ENCODE measurements at places on chromosomes 12 and 14.

DNA sequence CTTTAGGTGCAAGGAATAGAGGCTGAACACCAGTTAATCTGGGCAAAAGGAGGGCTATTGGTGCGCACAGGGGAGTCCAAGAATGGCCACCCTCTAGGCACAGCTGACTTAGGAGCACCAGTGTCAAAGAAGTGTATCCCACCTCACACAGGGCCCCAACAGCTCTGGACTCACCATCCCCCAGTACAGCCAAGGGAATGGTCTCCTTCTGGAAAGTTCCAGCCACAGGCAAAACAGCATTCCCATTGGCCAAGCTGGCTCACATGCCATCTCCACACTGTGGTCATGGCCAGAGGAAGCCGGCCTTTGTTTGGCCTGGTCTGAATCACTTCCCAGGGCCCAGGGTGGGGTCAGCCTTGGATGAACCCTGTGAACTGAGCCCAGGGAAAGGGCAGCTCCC, 120.1 kb downstream of the DICER1 start:
- DNase-seq: no peak

GRCh38 chr14:54712465-54713200, 145.7 kb downstream of the SAMD4A start:
- DNase-seq: no peak

- no peak for DNase-seq
Measured at GRCh38 chr14:24260026-24260779, 2.8 kb downstream of the TGM1 start.

DNA sequence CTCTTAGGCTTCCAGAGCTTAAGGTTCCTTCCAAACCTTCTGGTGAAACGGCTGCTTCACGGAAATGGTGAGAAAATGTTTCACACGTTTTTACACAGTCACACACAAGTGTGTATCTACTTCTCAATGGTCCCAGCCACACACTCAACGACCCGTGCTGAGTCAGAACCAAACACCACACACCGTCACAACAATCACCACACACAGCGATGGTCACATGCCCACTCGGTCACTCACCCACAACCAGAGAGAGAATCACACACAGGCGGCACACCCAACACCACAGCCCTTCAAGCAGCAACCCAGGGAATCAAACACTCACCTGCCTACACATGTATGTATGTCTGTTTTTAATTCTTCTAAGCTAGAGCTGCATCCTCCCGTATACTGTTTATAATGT, 12.6 kb upstream of the PLEKHD1 start:
- no peak for DNase-seq

GRCh38 chr12:121005346-121005815, 10.9 kb downstream of the C12orf43 start:
- no peak for DNase-seq

GRCh38 chr12:100069795-100070194, 72.9 kb downstream of the BLTP3B start:
- no peak for DNase-seq

GRCh38 chr14:95038521-95039250, 118.6 kb downstream of the DICER1 start:
- DNase-seq: no peak

- DNase-seq: no peak
Measured at GRCh38 chr12:3012786-3013185, 53.6 kb downstream of the TEAD4 start.

GRCh38 chr12:110286623-110287022, 5.6 kb downstream of the ATP2A2 start:
- no peak for DNase-seq

Data from activated CD4-positive, alpha-beta T cell treated with anti-CD3 and anti-CD28 coated beads for 1 hour (primary cell).